ENCODE measurements at places on chromosomes 11 and 22.

GRCh38 chr11:112222303-112222702, 3.9 kb upstream of the PTS start:
- no peak for DNase-seq

DNA sequence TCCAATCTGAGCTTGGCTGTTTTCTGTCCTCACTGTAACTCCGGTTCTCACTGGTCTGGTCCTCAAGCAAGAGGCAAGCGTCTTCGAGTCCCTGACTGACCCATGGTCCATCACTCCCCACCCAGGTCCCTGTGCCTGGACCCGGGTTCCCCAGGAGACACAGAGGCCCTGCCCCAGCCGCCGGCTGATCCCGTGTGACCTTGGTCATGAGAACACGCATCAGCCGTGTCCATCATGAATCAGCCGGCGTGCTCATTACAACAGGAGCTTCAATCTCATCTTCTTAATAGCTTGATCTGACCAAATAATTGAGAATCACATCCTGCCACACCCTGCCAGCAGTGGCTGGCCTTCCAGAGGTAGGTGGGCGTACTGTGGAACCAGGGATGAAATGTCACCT, 545.1 kb downstream of the BRD1 start:
- no peak for DNase-seq

DNA sequence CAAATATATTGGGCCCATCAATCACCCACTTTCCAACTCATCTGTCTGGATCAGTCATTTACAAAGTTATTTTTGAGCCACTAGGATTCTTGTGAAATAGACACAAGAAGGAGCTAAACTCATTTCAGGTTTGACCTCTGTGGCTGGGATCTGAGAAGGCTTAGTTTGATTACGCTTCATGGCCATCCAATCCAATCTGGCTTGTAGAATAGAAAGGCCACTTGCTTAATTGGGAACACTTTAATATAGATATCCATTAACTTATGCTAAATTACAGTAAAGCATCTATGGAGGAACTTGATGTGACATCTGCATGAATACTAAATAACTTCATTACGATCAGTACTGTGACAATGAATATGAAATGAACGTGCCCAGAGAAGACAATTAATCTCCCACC, 284.2 kb downstream of the ST3GAL4 start:
- DNase-seq: no peak

GRCh38 chr11:3046190-3046589, 11.0 kb downstream of the CARS1 start:
- no peak for DNase-seq

GRCh38 chr11:81098471-81098870, 1635.2 kb downstream of the FAM181B start:
- DNase-seq: no peak

DNA sequence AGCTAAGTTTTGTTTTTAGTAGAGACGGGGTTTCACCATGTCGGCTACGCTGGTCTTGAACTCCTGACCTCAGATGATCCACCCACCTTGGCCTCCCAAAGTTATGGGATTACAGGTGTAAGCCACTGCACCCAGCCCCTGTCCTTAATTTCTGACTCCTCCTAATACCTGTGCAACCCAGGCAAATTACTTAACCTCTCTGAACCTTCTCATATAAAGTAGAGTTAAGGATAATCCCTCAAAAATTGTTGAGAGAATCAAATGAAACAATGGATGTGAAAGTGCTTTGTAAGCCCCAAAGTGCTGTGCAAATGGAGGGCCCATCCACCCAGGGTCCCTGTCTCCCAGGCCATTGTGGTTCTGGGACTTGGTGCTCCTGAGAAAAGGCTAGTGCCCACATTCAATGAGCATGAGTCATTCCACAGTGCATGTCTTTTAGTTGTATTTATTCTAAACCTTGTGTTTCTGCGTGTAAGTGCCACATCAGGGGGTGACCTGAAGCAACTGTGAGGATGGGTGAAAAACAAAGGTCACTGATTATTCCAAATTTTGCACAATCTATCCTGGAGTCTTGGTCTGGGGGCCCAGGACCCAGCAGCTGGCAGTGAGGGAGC, 61.4 kb upstream of the PTPRJ start:
- peak; percentile 47 for DNase-seq

DNA sequence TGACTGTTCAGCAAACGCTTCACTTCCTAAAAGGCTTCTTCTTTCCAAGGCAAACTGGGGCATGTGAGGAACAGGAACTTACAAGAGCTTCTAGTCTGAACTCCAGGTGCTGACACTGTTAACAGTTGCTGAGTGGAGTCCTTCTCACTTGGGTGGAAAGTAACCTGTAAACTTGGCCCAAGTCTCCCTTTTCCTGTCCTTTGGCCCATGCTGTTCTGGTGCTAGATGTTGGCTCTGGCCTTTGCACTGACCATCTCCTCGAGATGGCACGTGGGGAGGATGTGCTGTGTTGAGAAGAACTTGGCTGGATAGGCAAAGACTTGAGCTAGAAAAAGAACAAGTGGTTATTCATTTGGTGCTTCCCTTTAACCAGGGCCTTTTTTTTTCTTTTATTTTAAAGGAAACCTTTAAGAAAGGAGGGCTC, 53.6 kb downstream of the PTPRJ start:
- no peak for DNase-seq

- DNase-seq: peak; percentile 87
Measured at GRCh38 chr22:46934746-46935491, 172.5 kb downstream of the TBC1D22A start.

DNA sequence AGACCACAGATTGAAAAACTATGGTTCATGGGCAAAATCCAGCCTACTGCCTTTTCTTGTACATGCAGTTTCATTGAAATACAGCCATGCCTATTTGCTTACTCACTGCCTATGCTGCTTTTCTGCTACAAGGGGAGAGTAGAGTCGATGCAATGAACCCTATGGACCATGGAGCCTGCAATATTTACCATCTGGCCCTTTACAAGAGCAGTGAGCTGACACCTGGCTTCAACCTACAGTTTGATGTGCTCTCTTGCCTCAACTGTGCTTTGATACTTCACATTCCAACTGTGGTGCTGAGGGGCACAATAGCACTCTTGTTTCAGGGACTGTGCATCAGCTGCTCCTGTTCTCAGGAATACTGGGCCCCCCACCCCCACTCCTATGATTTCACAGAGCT, 239.5 kb upstream of the SORL1-AS1 start:
- DNase-seq: no peak

GRCh38 chr11:131327421-131327820, 43.0 kb upstream of the NTM start:
- DNase-seq: no peak

- DNase-seq: no peak
Measured at GRCh38 chr11:12546122-12546521, 128.1 kb upstream of the TEAD1 start.

DNA sequence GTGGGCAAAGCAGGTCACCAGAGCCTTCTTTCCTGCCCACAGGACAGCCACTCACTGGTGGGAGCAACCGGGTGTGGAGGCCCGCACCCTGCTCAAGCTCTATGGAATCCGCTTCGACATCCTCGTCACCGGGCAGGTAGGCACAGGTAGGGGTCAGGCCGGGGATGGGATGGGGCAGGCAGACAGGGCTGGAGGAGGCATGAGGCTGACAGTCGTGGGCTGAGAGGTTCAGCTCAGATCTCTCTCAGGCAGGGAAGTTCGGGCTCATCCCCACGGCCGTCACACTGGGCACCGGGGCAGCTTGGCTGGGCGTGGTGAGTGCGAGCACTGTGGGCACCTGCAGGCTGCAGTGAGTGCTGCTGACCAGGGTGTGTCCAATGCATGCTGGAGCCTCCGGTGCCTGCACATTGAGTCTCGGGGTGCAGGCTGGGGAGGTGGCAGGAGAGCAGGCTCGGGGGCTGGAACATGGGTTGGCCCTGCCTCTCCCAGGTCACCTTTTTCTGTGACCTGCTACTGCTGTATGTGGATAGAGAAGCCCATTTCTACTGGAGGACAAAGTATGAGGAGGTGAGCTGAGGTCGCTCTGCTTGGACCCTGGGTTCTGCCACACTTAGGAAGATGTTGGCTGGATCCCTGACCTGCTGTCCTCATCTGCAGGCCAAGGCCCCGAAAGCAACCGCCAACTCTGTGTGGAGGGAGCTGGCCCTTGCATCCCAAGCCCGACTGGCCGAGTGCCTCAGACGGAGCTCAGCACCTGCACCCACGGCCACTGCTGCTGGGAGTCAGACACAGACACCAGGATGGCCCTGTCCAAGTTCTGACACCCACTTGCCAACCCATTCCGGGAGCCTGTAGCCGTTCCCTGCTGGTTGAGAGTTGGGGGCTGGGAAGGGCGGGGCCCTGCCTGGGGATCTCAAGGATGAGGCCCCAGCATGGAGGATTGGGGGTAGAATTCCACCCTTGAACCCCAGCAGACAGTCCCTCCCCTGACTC, 6.3 kb downstream of the SLC7A4 start:
- no peak for DNase-seq

DNA sequence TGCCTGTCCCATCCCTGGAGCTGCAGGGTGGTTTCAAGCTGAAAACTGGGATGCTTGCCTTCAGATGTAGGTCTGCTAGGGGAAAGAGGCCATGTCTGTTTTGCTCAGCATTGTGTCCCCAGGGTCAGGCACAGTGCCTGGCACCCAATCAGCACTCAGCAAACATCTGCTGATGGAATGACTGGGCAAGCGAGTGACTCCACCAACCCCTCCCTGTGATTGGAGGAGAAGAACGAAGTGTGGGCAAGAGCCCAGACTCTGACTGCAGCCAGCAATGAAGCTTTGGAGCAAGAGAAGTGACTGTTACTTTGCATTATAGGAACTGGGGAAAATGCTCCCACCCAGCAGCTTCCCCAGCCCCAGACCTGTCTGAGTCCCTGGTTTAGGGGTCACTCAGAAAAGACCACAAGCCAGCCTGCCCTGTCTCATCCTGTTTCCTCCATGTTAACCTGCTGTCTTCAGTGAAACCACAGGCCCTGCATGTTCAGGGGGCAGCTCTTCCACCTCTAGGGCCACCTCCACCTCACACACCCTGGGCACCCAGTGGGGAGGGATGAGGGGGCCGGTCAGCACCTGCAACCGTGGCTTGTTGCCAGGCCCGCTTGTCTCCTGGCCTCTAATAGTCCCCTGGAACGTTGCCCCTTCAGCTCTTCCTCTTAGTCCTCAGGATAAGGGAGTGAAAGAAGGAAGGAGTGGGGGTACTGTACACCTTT, 147.4 kb downstream of the TRIM29 start:
- DNase-seq: no peak

GRCh38 chr22:38867124-38867455, 4.9 kb downstream of the CBX6 start:
- no peak for DNase-seq

All from MCF 10A (cell line).